ENCODE measurements at places on chromosomes 2 and 18. TPM values are rescaled to one million over a fixed set of nuclear protein-coding genes. Genes with fewer than 3 reads are reported as not detected.

SCN9A gene
- total RNA-seq: 5.2 TPM

NTSR2 gene
- not detected for total RNA-seq

PROKR1 gene
- 1.2 TPM for total RNA-seq

DNA sequence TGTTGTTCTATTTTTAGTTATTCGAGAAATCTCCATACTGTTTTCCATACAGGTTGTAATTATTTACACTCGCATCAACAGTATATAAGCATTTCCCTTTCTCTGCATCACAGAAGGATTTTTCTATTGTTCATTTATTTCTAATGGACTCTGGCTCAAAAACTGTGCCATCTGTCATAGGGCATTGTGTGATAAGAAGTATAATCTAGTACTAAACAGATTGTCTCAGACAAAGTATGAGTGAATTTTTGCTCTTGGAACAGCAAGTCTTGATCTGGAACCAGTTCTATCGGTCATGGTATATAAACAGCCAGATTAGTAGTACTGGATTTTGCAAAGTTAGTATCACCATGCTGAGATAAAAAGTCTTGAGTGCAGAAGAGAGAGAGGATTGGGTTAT lies 145.8 kb downstream of the KIAA1328 start:
- no peak for DNase-seq
- H3K4me1 ChIP-seq: no peaks in the 10 kb centered on the region
- no peaks in the 10 kb centered on the region for H3K27me3 ChIP-seq
- H3K27ac ChIP-seq: no peak overlapping the region

DNA sequence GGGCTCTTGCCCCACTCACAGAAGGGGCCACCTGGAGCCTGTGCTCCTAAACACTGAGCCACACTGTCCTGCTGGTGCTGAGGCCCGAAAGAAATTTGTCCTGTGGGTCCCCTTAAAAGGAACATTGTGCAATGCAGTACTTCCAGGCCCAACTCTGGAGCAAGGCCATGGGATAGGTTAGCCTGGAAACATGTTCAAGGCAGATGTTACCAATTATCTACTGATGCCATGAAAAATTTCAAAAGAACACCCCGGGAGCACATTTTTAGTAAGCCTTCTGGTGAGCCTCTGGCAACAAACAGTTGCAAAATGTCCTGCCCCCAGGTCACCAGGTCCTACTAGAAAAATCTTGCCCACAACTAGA lies 12.3 kb upstream of the PTMA start:
- H3K4me1 ChIP-seq: peaks cover 18% of the 10 kb centered on the region
- peaks cover 2% of the 10 kb centered on the region for H3K27me3 ChIP-seq
- DNase-seq: peak; percentile 64
- no peak overlapping the region for H3K4me3 ChIP-seq
- H3K27ac ChIP-seq: no peak overlapping the region

GRCh38 chr2:183493040-183493439 lies 368.8 kb downstream of the NUP35 start:
- peak; percentile 17 for DNase-seq
- H3K27me3 ChIP-seq: no peaks in the 10 kb centered on the region
- no peaks in the 10 kb centered on the region for H3K36me3 ChIP-seq
- no peak overlapping the region for H3K4me3 ChIP-seq
- H3K27ac ChIP-seq: no peak overlapping the region
- peaks cover 6% of the 10 kb centered on the region for H3K4me1 ChIP-seq

DNA sequence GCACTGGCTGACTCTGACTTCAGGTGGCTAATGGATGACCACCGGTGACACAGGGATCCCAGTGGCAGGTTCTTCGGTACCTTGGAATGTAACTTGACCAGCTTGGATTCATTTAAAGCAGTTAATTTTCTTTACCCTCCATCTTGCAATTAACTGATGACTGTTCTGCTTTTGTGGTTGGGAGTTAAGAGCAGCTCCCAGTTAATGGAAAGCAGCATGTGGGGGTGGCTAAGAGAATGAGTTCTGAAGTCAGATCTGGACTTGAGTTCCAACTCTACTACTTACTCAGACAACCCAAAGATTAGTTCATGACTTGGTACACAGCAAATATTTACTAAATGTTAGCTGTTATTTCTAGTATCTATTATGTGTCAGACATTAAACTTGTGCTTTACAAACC lies 58.5 kb downstream of the FAM228A start:
- H3K27me3 ChIP-seq: no peaks in the 10 kb centered on the region
- H3K27ac ChIP-seq: no peak overlapping the region
- no peak for DNase-seq
- no peaks in the 10 kb centered on the region for H3K4me1 ChIP-seq
- no peaks in the 10 kb centered on the region for H3K36me3 ChIP-seq

DNA sequence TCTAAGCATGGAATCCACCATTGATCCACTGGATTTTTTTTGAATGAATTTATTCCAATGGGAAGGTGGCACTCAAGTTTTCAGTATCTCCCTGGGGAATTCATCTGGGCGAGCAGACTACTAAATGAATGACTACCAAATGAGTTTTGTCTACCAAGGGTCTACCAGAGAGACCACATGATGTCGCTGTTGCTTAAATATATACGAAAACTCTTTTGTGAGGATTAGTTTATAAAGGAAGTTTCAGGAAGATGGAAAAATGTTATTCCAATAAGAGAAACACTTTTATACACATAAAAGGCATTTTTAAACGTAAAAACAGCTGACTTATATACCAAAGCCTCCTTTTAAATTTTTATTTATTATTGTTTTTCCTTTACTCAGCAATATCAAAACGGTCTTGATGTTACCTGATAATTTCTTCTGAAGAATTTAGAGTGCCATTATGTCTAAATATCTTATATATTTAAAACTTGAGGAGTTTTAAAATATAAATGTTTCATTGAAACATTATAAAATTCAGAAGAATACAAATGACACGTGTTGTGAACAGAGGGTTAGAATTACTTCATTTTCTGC lies 139.7 kb downstream of the HRH4 start:
- H3K36me3 ChIP-seq: no peaks in the 10 kb centered on the region
- H3K27me3 ChIP-seq: no peaks in the 10 kb centered on the region
- no peak overlapping the region for H3K27ac ChIP-seq
- H3K4me3 ChIP-seq: no peak overlapping the region

GRCh38 chr18:60082790-60083189 lies 183.0 kb downstream of the PMAIP1 start:
- no peak overlapping the region for H3K27ac ChIP-seq
- no peaks in the 10 kb centered on the region for H3K27me3 ChIP-seq
- no peak overlapping the region for H3K4me3 ChIP-seq

DNA sequence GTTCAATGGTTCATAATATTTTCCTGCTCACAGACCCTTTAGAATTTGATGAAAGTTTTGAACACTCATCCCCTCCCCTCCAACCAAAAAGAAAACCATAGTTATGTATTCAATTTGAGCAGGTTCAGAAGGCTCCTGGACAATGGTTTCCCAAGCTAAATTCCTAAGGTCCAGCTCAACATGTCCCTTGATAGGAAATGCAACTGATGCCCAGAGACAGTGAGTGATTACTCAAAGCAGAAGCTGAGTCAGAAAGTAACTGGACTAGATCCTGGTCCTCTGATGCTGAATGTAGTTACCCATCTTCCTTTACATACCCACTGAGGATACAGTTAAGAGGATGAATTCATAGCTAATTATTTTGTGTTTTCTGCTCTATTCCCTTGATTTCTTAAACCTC lies 218.9 kb upstream of the NCKAP5 start:
- DNase-seq: no peak
- no peak overlapping the region for H3K27ac ChIP-seq
- no peaks in the 10 kb centered on the region for H3K4me1 ChIP-seq
- peaks cover 2% of the 10 kb centered on the region for H3K27me3 ChIP-seq
- no peaks in the 10 kb centered on the region for H3K36me3 ChIP-seq

DNA sequence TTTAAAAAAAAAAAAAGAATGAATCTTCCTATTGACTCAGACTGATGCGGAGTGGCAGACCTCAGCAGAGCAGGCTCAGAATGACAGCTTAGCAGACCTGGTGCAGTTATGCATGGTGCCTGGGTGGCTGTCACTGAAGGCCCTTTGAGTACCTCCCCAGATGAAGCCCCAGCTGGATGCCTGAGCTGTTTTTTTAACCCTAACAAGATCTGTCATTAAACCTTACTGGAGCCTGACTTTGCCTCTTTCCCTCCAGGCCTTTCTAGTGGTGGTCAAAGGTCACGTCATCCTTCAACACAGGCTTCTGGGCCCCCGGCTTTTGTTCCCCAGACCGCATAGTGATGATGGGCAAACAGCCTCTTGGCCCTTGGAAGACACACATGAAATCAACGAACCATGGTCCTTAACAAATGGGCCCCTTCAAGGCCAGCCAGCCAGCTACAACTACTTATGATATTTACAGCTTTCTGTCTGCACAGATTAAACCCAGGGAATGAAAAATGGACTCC lies 138.3 kb upstream of the CYP1B1 start:
- H3K27ac ChIP-seq: no peak overlapping the region
- H3K4me1 ChIP-seq: peaks cover 2% of the 10 kb centered on the region
- H3K27me3 ChIP-seq: no peaks in the 10 kb centered on the region
- no peak for DNase-seq
- no peak overlapping the region for H3K4me3 ChIP-seq

DNA sequence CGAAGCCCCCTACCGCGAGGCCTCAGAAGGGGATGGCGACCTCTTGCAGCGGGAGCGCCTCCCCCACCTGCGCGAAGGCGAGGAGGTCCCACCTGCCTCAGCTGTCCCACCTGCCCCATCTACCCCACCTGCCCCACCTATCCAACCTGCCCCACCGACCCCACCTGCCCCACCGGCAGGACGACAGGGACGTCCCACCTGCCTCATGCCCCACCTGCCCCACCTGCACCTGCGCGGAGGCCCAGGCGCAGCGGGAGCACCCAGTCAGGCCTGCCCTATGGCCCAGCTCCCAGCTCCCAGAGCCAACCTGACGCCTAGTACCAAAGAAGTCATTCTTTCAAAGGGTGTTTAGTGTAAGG lies 489.1 kb upstream of the SMIM21 start:
- no peak overlapping the region for H3K27ac ChIP-seq
- no peaks in the 10 kb centered on the region for H3K36me3 ChIP-seq
- peak overlapping the region; percentile 47 for H3K4me3 ChIP-seq
- H3K4me1 ChIP-seq: peaks cover 3% of the 10 kb centered on the region
- peaks cover 8% of the 10 kb centered on the region for H3K27me3 ChIP-seq
- no peak for DNase-seq

Data from muscle of leg (tissue), 16 donors.